Fibroblast of mammary gland (primary cell): ENCODE measurements at places on chromosomes 16 and 17.

DNA sequence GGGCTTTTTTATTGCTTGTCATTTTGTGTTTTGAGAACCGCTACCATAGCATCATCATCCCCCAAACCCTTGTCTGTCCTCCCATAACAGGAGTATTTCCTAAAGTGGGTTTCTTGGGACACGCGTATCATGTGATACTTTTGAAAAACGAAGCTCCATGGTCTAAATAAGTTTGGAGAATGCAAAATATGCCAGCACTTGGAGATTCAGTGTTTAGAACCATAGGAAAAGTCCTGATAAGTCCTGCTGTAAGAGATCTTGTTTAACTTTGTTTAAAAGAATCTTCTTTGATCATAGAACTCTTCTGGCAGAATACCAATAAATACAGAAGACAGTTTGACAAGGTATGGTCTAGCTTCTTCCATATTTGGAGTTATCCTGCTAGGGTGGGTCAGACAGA is 59.3 kb downstream of the NKD1 start:
- no peak for DNase-seq

GRCh38 chr17:75404223-75404730 is 1.2 kb downstream of the GRB2 start:
- DNase-seq: peak; percentile 79

GRCh38 chr17:83202002-83203000 is 122.9 kb downstream of the METRNL start:
- no peak for DNase-seq

DNA sequence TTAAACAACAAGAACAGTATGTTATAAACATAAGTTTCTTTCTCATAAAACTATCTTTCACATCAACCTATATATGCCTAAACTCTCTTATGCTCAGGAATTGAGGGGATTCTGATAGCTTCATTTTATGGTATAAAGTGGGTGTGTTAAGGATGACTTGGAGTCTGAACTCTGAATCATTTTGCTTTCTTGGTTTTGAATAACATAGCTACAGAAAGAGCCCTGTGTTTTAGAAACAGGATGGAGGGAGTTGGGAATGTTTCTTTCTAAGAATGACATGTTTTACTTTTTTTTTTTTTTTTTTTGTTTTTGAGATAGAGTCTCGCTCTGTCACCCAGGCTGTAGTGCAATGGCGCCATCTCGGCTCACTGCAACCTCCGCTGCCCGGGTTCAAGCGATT is 50.1 kb downstream of the RHOT1 start:
- peak; percentile 51 for DNase-seq

DNA sequence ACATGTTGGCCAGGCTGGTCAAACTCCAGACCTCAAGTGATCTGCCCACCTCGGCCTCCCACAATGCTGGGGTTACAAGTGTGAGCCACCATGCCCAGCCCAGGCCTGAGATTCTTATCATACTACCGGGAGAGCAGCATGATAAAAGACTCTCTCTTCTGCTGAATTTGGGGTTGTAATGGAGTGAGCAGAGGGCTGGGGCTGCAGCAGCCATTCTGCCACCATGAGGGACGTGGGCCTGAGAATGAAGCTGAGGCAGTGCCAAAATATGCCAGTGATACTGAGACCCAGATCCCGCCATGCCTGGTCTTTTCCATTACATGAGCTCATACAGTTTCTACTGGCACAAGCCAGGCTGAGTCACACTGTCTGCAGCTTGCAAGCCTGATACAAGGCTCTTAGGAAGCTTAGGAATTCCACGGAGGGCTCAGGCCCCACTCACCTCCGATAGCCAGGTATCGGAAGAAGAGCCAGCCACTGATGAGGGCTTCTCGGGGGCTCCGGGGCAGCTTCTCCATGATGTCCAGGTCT is 19.6 kb upstream of the P2RX1 start:
- DNase-seq: peak; percentile 37

- DNase-seq: no peak
These were observed 7.3 kb downstream of the VAT1 start for GRCh38 chr17:43014649-43015542.

DNA sequence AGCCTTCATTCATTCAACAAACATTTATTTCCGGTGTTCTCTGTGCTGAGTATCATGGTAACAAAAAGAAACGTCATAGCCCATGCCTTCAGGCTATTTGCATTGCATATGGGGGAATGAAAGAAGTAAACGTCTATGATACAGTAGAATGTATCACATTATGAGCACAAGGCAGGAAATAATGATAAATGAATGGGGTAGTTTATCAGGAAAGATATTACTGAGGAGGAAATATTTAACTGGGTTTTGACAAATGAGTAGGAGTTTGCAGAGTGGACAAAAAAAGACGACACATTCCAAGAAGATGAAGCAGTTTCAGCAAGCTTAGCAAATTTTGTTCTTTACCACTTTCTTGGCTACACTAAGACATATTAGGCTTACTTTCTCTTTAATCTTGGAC is 1.3 kb upstream of the KRTAP4-7 start:
- DNase-seq: no peak

DNA sequence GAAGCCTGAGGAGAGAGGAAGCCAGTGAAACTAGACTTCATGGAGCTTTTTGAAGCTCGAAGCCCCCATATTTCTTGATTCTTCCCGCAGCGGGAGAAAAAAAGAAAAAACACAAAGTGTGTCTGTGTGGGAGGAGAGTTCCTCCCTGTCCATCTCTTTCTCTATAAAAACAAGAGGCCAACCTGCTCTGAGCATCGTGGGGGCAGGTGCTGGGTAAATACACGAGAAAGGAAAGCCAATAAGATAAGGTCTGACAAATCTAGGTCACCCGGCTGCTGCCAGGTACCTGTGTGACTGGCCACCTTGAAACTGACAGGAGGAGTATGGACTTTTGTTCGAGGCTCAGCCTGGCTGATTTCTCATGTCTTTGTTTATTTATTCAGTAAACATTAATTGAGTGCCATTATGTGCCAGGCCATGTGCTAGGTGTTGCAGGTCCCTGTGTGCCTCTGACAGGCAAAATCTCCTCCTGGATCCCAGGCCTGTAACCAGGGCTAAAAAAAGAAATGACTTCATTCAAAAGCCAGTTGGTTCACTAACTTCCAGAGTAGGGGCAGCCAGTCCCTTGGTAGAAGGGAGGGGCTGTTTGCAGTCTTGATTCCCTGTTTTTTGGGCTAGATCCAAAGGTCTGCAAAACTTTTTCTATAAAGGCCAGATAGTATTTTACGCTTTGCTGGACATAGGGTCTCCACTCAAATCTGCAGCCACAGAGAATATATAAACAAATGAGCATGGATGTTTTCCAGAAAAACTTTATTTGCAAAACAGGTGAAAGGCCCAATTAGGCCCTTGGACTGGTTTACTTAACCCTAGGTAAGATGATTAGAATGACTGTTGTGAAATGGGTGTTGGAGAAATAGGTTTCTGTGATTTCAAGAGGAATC is 35.6 kb downstream of the YPEL2 start:
- DNase-seq: peak; percentile 65

DNA sequence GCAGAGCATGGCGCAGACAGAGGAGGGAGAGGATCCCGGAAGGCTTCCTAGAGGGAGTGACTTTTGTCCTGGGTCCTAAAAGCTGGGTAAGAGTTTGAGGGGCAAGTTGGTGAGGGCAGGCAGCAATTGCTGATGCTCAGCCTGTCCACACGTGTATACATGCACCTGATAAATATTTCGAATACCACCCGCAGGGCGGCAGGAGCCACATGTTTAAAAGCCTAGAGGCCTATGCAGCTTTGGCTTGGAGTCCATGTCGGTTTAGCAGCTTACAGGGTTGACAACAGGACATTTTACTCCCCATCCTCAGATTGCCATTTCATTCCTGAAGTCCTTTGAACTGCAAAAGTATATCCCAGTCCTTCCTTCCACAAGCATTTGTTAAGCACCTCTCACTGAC is 99.1 kb downstream of the KATNIP start:
- DNase-seq: no peak

DNA sequence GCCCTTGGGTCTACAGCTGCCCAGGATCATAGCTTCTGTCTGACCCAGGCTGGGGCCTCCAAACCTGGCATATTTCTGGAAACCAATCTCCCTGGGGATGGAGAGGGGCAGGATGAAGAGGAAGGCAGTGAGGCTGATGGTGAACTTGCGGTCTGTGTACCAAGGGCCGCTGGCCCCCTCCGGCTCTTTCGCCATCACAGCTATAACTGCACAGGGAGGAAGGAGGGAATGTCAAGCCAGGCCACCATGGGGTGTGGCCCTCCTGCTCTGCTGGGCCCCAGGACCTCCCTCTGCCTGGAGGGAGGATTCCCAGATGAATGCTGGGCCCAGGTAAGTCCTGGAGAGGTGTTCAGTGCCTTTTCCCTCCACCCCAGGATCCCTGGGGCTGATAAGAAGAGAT is 6.3 kb downstream of the SLC38A7 start:
- DNase-seq: no peak

DNA sequence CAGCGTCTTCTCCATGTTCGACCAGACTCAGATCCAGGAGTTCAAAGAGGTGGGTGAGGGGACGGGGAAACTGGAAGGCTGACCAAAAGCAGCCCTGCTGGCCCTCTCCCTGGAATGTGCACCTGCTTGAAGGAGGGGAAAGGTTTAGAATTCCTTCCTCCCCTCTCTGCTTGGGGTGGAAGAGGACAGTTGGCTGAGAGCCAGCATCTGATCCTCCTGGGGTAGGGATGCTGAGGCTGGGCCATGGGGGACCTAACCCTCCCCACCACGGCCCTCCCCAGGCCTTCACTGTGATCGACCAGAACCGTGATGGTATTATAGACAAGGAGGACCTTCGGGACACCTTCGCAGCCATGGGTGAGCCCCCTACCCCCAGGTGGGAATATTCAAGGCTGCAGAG is 1.3 kb downstream of the MYL11 start:
- DNase-seq: no peak

DNA sequence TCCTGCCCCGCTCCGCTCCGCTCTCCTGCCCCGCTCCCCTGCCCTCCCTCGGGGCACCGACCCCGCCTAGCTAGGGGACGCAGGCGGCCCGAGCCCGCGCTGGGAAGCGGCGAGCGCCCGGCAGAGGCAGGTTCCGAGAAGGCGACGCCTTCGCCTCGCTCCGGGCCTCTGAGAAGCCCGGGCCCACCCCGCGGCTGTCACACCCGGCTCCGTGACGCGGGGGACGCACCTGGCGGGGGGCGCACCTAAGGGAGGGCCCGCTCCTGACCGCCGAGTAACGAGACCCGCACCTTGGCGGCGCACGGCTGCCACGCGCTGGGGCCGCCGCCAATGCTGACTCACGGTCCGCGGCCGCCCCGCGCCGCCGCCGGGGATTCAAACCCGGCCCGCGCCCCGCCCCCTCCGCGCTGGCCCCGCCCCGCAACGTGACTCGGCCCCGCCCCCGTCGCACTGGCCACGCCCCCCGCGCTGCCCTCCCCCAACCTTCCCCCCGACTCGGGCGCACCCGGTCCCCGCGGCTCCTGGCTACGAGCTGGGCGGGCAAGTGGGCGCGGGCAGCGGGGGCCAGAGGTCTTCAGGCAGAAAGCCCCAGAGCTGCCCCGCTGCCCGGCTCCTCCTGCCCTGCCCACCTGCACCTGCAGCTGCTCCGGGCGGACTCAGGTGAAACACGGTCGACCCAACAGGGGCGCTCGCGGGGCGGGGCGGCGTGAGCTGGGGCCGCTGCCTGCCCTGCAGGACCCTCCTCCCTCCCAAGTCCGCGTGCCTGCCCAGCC is 27.8 kb downstream of the GNPTG start:
- DNase-seq: peak; percentile 39

DNA sequence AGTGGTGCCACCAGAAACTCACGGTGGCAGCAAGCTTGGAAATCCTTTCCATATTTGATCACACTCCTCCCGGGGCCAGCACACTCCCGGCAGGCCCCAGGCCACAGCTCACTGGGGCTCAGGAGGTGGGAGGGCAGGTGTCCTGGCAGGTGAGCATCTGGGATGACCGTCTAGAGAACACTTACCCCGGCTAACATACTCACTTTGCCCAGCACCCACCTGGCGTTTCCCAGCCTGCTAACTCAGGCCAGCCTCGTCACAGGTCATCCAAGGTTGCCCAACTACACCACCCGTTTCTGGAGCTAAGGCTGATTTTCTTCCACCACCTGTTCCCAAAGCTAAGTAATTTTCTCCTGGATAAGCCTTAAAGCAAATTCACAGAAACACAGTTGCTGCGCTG is 24.9 kb downstream of the FBXO31 start:
- no peak for DNase-seq

GRCh38 chr16:83953796-83954576 is 946 bp downstream of the OSGIN1 start:
- peak; percentile 30 for DNase-seq

DNA sequence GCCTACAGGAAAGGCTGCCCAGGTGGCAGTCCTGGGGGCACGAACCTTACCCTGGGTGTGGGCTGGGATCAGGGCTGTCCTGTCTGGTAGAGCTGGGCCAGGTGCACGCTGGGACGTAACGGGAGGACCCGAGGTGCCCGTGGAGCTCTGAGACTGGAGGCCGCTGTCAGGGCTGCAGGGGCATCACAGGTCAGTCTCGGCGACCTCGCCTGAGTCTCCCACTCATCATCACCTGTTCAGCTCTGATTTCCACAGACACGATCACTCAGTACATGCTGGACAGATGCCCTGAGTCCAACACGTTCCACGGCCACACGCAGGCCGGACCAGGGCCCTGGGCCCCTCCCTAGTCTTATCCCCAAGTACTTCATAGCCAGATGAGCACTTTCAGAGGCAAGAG is 4.7 kb upstream of the CD300C start:
- no peak for DNase-seq

DNA sequence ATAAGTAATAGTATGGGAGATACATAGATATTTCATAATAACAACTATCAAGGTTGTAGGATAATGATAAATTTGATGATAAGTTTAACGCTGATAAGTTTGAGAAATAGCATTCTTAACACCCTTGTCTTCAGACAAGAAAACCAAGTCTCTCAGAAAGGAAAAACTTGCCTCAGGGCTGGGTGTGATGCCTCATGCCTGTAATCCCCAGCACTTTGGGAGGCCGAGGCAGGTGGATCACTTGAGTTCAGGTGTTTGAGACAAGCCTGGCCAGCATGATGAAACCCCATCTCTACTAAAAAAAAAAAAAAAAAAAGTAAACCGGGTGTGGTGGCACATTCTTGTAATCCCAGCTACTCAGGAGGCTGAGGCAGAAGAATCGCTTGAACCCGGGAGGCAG is 90.7 kb downstream of the SHISA9 start:
- no peak for DNase-seq

DNA sequence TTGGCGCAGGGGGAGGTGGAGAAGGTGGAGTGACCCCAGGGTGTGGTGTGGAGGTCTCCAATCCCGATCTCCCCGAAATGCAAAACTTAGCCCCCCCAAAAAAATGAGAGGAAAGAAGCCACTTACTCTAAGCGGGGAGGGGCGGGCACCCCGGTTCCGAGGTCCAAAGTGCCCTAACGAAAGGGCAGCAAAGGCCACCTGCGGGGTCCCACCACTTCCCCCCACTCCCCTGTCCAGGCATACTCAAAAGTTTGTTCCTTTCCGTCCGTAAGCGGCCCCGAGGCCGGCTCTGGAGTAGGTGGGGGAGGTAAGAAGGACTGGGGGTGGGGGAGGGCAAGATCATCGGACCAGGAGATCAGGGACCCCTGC is 1.1 kb downstream of the TOX3 start:
- DNase-seq: no peak

GRCh38 chr16:87570938-87571867 is 31.1 kb upstream of the JPH3 start:
- DNase-seq: peak; percentile 40

- DNase-seq: no peak
These were observed 162.0 kb downstream of the SALL1 start for GRCh38 chr16:50989047-50989446.
